ENCODE measurements at places on chromosomes 12 and 14.

DNA sequence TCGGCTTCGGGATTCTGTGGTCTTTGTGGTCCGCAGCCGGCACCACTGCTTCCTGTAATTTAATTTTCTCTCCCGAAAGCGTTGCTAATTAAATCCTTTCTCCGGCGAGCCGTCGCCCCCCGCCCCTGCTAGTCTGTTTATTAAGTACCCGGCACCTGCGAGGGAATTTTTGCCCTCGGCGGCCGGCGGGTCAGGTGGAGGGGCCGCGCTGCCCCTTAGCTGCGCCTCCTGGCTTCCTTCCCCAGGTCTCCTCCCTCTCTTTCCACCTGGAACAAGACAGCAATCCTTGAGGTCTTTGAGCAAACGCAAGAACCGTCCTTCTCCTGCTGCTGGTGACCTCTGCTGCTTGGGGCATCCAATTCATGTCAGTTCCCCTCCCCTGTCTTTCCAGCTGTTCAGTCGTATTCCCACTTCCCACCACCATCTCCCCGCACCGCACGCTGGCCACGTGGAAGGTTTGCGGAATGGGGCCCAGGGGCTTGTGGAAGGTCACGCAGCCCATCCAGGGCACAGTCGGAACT is 16.2 kb downstream of the ZDHHC22 start:
- DNase-seq = no peak

DNA sequence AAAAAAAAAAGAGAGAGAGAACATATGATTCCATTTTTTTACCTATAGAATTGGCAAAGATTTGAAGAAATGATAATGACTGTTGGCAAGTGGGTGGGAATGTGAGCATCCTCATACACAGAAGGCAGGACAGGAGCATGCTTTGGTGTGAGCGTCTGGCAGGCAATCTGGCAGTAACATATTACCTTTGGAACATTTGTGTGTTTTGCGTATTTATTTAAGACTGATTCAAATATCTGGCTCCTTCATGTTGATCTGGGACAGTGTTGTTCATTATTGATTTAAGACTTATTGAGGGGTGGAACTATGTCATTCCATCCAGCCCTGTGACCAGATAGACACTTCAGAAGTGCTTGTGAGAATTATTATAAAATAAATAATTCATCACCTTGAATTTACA is 53.1 kb downstream of the PPP1R36 start:
- no peak for DNase-seq

- DNase-seq = no peak
Observed at GRCh38 chr14:104356020-104356737, 217.8 kb downstream of the KIF26A start.

DNA sequence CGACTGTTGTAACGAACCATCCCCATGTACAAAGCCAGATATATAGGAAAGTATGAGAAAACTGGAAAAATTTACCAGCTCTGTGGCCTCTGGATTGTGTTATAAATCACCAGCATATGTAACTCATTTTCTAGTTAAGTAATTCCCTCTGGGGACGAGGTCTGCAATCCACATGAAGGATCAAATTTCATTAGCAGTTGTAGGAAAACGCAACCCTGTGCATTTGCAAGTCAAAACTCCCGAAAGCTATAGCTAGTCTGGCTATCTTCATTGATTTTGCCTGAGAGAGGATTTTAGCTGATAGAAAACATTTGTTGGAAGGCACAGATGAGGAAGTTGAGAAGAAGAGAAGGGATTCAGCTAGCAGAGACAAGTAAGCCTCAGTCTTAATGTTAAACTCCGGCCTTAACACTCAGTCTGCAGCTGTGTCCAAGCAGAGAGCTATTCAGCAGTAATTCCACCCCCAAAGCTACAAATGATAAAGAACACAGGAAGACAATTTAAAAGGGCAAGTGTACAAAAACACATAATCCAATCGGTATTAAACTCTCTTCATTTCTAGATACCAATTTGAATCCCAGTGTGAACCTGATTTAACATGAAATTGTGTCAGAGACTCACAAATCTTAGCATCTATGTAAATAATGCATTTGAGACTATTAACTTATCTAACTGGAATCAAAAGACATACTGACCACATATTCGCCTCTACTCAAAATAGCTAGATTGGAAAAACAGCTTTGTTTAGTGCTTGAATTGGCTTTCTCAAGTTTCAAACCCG is 54.2 kb upstream of the CERS5 start:
- peak; percentile 90 for DNase-seq

DNA sequence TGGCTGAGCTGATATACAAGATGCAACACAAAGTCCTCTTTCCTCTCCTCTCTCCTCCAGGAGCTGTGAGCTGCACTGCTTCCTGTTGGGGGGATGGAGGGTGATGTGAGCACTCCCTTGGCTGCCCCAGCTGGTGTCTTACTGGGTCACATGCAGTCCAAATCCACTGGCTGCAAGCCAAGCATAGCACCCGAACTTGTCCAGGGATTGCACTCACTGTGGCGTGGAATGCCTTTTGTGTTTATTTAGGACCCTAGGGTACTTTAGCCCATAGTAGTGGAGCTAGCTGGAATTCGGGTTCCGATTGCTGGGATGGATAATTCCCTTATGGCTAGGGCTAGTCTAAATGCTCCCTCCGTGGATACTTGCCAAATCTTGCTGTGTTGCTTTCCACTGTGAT is 424.9 kb upstream of the SYT1 start:
- DNase-seq = no peak

- peak; percentile 11 for DNase-seq
Observed at GRCh38 chr14:71620401-71620800, 311.8 kb upstream of the RGS6 start.

DNA sequence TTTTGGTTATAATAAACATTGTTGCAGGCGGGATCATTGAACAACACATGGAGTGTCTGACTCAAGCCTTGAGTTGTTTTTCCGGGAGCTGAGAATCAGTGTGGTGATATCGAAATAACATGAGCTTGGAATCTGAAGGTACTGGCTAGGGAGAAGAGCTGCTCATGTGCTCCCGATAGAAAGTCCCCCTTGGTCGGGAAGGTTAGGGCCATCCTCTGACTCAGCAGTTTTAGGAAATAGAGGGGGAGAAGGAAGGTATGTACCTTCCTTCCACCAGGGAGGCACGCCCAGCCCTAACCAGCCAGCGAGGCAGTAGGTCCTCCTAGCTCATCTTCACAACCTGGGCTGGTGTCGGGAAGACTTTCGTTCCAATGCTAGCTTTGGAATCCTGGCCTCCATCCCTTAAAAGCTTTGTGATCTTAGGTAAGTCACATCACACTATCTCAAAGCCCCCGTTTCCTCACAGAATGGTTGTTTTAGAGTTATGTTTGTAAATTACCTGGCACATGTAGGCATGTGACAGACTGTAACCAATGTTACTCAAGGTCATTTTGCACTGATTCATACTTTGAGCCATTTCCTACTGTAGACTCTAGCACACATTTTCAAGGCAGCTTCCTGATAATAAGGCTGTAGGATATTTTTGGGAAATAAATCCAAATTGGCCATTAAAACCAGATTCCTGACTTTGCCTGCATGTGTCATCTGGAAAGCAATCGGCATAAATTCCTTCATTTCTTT is 1.9 kb upstream of the RAB35 start:
- DNase-seq = no peak

GRCh38 chr14:22039938-22040780 is 366.5 kb upstream of the OR4E1 start:
- DNase-seq = no peak

DNA sequence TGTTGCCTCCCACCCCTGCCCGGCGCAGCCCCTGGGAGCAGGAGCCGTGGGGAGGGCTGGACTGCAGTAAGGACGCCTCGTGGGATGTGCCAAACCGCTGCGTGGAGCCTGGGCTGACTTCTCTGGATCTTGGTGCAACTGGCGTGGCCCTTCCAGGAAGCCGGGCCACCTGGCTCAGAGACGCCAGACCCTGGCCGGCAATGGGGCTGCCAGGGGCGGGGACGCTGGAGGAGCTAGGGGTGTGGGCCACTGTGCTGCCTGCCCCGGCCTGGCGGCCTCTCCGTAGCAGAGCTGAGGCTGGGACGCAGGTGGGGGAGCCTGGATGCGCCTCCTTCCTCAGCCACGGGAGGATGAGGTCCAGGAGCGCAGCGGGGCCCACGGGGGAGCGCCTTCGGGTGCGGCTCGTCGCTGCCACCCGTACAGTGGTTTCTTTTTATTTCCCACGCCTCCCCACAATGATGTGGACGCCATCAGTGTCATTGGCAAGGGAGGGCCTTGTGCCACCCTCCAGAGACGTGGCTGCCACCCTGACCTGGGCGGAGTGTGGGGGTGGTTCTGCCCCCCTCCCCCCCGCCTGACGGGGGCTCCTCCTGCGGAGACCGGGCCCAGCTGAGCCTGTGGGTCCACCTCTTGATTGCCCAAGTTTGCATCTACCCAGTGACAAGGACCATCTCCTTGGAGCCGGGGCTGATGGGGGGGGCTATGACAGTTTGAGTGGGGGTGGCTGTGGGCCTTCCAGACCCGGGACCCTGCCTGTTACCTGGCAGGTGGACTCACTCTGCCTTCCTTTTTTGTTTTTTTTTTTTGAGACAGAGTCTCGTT is 11.3 kb downstream of the DDX51 start:
- DNase-seq = no peak

GRCh38 chr14:102949062-102949800 is 26.8 kb downstream of the AMN start:
- no peak for DNase-seq

GRCh38 chr12:58776144-58776543 is 144.2 kb downstream of the LRIG3 start:
- no peak for DNase-seq

DNA sequence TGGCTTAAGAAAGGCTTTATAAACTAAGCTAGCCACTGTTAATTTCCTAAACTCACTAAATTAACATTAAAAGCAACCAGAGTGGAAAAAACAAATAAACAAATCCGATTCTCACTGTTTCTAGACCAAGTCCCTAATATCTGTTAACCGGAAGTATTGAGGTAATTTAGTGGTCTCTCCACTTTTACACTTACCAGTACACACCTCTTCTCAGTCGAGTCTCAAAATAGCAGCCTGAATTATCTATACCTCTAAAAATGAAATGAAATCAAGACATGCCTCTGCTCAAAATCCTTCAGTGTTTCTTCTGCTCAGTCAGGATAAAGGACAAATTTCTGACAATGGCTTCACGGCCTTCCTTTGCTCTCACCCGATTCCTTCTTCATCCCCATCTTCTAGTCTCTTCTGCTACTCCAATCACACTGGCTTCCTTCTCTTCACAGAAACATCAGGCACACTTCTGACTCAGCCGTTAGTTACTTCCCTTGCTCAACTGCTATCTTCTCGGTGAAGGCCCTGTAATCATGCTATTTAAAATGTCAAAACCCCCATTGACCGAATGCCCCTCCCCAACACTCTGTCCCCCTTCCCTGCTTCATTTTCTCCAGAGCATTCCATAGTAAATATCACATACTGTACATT is 161.3 kb downstream of the KITLG start:
- DNase-seq = peak; percentile 49

- DNase-seq = no peak
Observed at GRCh38 chr12:110741341-110742095, 1.2 kb downstream of the PPP1CC start.

DNA sequence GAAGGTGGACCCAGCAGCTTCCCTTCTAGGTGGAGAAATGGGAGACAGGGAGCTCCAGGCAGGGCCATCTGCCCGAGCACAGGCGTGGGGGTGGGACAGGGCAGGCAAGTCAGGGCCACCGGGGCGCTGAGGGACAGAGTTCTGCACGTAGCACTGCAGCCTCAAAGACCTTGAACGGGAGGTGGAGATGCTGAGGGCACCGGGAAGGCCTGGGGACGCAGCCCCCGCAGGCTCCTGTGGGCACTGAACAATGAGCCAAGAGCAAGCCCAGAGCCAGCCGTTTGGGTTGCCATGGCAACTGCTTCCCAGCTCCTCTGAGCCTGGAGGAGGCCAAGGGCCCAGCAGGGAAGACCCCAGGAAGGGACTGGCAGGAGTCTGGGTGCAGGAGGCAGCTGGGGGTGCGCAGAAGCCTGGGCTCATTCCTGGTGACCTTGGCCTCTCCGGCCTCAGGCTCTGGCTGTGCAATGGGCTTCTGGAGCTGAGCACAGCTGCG is 3.4 kb downstream of the LBHD2 start:
- no peak for DNase-seq

- DNase-seq = no peak
Observed at GRCh38 chr12:4118601-4119156, 154.9 kb upstream of the CCND2 start.

- DNase-seq = no peak
Observed at GRCh38 chr12:6758506-6759095, 5.7 kb upstream of the MLF2 start.

DNA sequence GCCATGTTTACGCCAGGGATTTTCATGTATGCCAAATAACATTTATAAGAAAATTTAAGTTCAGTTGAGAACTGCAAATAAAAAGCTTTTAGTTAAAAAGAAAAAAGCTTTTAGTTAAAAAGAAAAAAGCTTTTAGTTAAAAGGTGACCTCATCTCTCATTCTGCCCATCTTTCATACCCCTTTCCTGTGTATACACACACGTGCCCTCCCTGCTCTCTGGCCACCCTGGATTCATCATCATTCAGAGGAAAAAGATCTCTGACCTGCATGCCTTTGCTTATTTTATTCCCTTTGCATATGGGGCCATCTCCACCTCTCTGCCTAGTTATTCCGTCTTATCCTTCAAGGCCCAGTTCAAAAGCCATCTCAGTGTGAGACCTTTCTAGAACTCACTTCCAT is 38.1 kb upstream of the CDK17 start:
- DNase-seq = no peak

DNA sequence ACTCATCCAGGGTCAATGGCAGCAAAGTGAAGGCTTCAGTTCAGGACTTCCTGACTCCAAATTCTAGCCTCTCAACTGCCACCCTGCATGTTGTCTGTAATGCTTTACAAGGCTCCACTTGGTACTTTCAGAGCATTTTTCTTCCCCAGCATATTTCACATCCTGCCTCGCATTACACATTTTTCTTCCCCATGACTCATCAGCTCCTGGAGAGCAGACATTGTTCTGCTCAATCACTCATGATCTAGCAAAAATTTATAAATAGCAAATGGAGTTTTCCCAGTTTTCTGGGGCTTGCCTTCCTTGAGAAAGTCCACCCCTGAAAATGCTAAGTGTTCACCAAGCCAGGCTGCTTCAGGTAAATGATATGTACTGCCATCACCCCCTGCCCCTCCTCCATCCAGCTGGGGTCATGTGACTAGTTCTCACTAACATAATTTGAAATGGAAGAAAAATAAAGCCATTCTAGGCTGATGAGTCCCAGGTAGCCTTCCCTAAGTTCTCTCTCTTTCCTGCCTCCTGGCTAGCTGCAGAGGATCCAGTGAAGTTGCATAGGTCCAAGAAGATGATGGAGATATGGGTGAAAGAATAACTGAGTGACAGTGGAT is 69.4 kb downstream of the ARMH4 start:
- peak; percentile 64 for DNase-seq

GRCh38 chr14:105767315-105767714 is 240.9 kb downstream of the TMEM121 start:
- DNase-seq = no peak

GRCh38 chr14:57371013-57371412 is 19.4 kb upstream of the NAA30 start:
- no peak for DNase-seq

GRCh38 chr12:46985816-46986215 is 93.6 kb upstream of the PCED1B start:
- DNase-seq = no peak
